ENCODE measurements at places on chromosomes 4 and X. TPM values are rescaled to one million over a fixed set of nuclear protein-coding genes. Genes with fewer than 3 reads are reported as not detected.

- no peak for DNase-seq
Observed at GRCh38 chr4:103073792-103074438, 2.6 kb downstream of the SLC9B2 start.

GRCh38 chr4:52038103-52038912 lies at the start of gene SGCB:
SGCB (minus strand) TSS chr4:52038299; CDS start chr4:52038259, 40 bp downstream.
- DNase-seq = peak; percentile 53

- DNase-seq = no peak
Observed at GRCh38 chrX:72026341-72027023, 105.2 kb downstream of the RTL5 start.

DNA sequence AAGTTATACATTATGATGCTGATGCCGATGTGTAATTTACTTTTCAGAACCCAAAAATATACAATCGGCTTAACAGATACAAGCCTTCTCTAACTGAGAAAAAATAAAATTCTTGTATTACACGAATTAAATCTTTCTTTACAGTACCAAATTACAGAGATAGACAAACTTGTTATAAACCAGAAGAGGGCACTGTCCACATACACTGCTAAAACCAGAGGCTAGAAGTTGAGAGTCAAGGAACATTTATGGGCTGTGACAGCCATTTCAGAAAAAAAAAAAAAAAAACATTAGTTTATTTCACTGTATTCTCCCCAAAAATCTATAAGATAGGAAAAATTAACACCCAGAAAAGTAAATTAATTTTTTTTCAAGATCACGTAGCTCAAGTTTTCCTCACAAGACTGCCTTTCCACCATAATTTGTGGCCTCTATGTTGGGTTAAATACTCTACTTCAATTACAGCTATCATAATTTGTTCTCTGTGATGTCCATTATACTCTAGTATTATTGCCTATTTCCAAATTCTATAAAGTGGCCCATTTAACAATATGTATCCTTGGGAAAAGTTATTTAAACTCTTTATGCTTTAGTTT lies 12.0 kb downstream of the EREG start:
- DNase-seq = no peak

GRCh38 chrX:10117864-10118377 lies 38.9 kb upstream of the CLCN4 start:
- no peak for DNase-seq

DNA sequence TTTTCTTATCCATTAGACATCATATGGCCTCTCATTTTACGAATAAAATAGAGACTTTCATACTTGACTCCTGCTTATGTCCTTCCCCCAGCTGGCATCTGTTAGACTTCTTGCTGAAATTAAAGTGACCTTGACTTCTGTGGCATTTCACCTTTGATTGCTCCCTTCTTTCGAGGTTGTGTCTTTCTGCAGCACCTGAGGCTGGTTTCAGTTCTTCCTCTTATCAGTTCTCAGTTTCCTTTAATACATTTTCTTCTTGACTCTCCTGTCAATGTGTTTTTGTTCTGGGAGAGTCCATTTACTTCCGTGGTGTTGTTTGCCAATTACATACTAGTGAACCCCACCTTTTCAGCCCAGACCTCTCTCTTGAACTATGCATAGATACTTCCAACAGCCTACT lies 81.6 kb downstream of the RBPJ start:
- DNase-seq = no peak

DNA sequence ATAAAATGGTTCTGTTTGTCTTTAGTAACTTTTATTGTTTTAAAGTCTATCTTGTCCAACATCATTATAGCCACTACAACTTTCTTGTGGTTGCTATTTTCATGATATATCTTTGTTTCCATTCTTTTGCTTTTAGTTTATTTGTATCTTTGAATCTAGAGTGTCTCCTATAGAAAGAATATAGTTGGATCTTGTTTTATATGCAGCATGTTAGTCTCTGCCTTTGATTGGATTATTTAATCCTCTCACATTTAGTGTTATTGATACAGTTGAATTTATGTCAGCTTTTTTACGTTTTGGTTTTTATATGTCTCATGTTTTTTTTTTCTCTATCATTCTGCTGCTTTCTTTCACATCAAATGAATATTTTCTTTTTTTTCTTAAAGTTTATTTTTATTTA lies 98.1 kb downstream of the VSIG4 start:
- no peak for DNase-seq

DNA sequence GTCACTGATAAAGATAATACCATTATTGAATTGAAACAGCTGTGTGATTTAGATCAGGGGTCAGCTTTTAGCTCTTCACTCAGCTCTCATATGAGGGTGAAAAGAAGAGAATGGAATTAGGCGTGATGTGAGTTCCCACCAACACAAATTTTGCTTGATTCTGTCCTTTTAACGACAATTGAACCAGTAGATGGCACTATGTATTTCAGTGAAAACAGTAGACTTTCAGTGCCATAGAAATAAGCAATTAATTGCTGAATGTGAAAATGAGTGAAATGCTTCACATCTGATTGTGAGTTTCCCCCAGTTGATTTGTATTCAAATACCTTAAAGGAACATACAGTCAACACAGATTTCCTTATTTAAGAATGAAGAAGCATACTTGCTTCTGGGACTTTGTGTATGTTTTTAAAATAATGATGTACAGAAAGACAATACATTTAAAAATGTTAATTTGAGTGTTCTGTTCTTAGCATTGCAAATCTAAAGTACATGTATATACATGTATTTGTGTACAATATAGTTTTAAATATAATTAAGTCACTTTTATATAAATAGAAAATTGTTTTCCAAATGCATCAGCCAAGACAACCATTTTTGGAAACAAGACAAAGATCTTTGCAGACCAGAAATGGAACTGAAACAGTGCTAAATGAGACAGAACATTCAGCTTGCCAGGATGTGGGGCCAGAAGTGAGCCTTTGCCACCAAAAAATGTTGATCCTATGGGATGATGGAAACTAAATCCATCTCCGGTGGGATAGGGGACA lies 178.8 kb downstream of the SNCA start:
- DNase-seq = no peak

DNA sequence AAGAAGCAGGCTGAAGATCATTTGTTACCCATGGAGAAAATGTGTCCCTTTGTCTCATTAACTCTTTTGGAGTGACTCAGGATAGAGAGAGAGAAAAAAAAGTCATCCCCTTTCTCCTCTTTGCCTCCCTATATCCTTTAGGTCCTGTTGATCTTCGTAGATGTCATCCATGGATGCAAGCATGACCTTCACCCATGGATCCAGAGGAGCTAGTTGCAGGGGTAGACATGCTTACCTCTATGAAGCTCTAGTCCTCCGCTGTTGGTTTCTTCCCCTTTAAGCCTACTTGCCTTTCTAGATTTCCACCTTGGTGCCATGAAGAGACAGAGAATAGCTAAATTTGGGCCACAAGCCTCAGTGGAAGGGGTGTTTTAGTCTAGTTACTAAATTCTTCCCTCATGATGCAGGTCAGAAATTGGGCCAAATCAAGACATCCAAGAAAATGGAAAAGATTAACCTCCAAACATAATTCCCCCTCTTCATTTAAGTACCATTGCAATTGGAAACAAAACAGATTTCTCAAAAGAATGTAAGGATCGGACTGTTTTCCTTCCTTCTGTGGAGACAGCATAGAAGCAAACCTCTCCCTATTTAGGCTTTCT lies 178.4 kb downstream of the TECRL start:
- no peak for DNase-seq

DNA sequence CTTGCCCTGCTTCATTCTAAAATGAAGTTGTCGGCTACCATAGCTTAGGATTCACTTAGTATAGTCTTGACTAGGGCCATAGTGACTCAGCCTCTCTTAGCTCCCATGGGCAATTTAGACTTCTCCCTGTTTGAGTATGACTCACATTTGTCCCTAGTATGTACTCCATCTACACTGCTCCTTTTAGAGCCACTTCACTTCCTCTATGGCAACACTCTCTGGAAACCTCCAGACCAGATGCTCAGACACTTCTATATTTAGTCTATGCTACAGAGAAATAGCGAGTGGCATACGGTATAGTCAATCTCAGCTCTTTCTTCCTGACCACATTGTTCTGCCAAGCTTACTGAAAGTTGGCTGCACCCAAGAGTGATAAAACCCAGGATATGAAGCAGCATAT lies 11.2 kb downstream of the MEPE start:
- DNase-seq = no peak

GRCh38 chr4:17605236-17605635 lies 9.2 kb upstream of the MED28 start:
- no peak for DNase-seq

The NAT8L gene
- total RNA-seq = 0.41 TPM

DNA sequence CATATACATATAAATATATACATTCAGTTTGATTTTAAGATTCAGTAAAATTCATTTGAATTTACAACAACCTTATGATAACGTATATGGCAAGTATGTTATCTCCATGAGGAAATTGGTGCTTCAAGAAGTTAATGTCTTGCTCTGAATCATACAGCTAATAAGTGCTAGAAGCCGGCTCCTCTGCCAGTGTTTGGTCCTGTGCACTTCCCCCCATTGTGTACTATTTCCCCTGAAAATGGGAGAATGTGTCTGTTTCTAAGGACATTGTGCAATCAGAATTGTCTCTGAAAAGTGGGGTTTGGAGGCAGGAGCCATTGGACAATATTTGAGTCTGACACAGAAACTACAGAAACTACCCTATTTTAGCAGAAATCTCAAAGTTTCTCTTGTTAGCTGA lies 135.9 kb downstream of the CPE start:
- DNase-seq = no peak

DNA sequence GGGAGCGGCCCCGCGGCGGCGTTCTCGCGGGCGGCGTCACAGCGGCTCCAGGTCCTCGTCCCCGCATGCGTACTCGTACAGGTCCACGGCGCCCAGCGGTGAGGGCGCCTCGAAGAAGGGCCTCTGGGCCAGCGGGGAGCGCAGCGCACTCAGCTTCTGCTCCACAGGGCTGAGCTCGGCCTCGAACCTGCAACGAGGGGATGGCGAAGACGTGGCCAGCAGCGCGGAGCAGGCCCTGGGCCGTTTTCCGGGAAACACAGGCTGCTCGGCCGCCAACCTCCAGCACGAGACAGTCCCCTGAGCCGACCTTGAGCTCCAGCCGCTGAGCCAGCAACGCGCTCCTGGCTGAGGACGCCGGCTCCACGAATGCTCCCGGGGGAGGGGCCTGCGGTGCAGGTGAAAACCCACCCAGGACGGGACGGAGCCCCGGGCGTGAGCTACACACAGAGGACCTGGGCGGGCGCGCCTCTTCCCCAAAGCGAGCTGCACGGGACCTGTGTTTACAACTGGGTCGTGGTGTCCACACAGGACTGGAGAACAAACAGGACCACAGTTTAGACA lies 15.8 kb upstream of the GTPBP6 start:
- no peak for DNase-seq

The CT45A1 gene
- total RNA-seq = not detected

DNA sequence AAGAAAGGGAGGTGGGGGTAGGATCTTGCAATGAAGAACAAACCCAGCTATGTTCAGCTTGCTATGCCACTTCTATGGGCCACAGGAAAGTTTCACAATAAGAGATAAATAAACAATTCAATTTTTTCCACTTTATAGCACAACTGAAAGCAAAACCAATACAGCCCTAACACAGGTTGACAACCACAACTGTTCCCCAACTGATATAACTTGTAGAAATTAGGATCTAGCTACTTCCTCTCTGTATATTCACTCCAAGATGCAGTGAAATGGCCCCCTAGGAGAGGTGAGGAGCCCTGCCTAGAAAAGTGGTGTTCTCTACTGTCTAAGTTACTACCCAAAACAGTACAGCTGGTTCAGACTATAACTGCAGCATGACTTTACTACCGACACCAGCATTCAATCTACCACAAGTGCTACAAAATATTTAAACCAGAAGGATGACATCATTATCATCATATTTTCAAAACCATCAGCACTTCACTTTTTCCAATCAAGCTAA lies 77.0 kb downstream of the FBXW7 start:
- no peak for DNase-seq

DNA sequence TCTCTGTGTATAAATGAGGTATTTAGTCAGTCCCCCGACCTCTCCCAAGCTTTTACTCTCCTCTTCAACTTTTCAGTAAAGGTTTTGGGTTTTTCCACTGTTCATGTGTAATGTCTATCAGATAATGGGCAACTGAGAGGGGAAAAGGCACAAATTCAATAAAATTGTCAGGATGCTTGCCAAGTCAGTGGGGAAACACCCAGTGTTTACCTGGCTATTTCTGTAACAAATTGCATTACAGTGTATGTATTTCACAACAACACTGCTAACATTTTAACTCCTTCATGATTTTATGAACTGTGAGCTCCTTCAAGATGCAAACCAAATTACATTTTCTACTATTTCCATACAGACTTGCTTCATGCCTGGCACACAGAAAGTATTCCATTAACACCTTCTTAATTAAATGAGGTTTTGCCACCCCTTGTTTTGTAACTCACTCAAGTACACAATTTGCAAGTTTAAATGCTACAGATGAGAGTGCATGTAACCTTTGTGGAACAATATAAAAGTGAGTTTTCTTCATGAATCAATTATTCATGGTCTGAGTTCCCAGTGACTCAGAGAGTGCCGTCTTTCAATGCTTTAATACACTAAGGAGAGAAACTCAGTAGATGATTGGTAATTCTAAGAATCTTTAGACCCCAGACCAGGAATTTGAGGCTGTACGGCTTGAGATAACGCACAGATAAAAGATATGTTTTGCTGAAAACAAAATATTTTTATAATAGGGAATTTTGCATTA lies 149.8 kb upstream of the TLL1 start:
- no peak for DNase-seq

DNA sequence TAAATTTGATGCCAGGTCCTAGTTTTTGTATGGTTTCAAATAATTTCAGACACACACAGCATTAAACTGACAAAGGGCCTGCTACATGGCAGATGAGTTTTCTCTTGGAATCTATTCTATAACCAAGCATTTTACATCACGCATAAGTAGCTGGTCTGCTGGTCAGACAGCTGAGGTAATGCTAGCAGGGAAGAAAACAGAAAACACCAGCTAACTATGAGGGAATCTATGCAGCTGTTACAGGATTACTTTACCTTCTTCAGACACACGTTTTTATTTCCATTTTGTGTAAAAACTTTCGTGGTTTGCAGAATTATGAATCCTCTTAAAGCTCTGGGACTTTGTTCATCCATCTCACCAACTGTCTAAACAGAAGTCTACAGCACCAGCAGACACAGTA lies 42.0 kb downstream of the MFAP3L start:
- DNase-seq = no peak

DNA sequence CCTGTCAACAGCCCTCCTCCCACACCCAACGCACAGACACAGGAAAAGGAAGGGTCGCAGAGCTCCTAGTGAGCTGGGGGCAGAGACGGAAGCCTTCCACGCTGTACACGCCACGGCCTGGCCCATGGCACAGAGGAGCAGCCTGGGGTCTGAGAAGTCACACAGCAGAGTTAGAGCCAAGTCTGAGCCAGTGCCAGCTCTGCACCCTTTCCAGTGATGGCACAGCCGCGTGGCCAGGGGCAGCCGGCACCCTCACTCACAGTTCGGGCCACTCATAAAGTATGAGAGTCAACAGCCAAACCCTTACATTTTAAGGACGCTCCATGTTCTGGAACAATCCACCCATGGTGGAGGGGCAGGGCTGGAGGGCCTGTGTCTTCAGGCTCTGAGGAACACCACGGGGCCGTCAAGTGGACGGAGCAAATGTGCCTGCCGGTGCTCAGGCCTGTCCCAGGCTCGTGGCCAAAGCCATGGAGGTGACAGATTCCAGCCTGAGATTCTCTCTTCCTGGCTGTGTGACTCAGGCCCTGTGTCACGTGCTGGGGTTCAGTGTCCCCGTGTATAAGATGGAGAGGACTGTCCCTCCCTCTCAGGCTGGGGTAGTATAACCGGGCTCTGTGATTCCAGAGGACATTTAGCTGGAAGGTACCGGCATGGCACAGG lies 91.2 kb downstream of the ABLIM2 start:
- no peak for DNase-seq

The ASMT gene
- total RNA-seq = not detected

- DNase-seq = no peak
Observed at GRCh38 chr4:140260227-140260626, 106.2 kb upstream of the MAML3 start.

The PDZD4 gene
- total RNA-seq = 16.8 TPM

All from prostate gland (tissue), 2 donors.